Stimulated activated CD4-positive, alpha-beta T cell treated with anti-CD3 and anti-CD28 coated beads, Interleukin-1b, Interleukin-23, amount 100 ng/mL, for 24 hours (primary cell): ENCODE measurements at places on chromosomes 12 and 14.

DNA sequence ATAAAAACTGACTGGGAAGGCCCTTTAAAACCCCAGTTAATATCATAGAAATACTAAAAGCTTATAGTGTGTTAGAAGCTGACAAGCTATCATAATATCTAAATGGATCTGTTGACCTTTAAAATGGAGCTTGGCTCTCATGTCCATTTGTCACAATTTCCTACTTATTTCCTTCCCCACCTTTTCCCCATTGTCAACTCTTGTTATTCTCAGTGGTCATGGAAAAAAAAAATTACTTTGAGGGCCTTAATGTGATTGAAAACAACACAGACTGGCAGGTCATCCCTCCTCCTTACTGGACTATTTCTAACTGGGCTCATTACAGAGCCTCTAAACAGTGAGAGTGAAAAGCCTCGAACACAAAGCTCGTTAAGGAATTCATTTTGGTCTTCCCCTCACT is 13.7 kb upstream of the WNK1 start:
- DNase-seq, result no peak

- no peak for DNase-seq
These were observed 61.2 kb upstream of the DIO3 start for GRCh38 chr14:101500061-101500460.

GRCh38 chr12:72277415-72277814 is 5.2 kb downstream of the TRHDE start:
- no peak for DNase-seq

- DNase-seq, result no peak
These were observed 31.2 kb downstream of the SUPT16H start for GRCh38 chr14:21352587-21352986.

- no peak for DNase-seq
These were observed 280.3 kb downstream of the ADAMTS20 start for GRCh38 chr12:43271659-43272058.

- peak; percentile 57 for DNase-seq
These were observed at the start of the genes KLHL42 and MANSC4 for GRCh38 chr12:27779920-27780611. Gene KLHL42 (plus strand): TSS chr12:27780233. CDS start chr12:27780331, 98 bp downstream. Gene MANSC4 (minus strand): TSS chr12:27780236. CDS start chr12:27771276, 8,960 bp downstream.

DNA sequence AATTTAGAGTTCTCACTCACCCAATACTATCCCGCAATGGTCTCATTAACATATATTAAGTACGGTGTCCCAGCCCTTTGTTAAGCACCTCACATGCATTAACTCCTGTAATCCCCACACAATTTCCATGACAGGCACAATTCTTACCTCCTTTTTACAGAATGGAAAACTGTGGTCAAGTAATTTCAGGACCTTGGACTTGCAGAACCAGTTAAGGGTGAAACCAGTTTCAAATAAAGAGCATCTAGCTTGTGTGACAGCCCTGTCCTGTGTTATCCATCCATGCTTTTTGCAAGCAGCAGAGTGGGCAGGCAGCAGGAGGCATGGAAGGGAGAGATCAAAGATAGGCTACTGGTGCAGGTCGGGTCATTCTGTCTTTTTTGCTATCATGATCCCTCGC is 470.8 kb downstream of the NELL2 start:
- DNase-seq, result no peak

DNA sequence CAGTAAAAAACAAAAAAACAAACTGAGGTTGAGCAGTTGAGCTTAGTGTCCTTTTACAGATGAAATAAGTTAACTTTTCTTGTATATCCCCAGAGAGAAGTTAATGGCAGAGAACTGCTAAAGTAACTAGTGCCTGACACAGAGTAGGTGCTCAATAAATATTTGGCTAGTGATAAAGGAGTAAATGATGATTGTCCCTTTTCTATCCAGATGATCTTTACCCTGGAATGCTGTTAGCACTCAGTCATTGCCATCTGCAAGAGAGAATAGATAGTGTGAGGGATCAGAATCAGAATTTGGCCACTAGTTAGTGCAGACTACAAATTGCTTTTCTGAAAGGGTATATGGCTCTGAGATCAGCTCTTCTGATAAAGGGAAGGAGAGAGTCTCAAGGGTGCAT is 21.6 kb downstream of the VEZT start:
- no peak for DNase-seq

DNA sequence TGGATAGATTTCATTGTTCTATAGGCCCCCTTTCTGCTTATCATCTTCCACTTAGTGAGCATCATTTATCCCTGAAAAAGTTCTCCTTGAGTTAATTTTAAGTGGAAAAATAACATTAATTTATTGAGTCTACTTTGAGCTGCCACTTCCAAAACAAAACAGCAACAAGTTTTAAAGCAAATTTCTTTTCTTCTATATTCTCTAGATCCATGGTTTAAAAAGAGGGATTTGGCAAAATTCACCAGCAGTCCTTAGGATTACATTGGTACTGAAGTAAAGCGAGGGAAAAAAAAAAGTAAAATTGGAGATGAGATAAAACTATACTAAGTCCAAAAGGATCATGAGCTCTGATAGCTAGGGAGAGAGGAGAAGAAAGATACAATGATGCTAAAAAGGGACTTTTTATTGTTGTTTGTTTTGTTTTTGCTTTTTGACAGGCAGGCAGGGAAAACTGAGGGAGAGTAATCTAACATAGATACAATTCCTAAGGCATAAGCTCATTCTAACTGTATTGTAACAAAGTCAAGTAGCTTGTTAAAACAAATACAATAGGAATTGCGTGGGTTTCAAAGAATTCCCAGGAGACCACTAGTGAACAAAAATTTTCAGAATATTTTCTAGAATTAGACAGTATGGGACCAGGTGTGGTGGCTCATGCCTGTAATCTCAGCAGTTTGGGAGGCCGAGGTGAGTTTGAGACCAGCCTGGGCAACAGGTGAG is 19.2 kb upstream of the PLEKHA5 start:
- no peak for DNase-seq

DNA sequence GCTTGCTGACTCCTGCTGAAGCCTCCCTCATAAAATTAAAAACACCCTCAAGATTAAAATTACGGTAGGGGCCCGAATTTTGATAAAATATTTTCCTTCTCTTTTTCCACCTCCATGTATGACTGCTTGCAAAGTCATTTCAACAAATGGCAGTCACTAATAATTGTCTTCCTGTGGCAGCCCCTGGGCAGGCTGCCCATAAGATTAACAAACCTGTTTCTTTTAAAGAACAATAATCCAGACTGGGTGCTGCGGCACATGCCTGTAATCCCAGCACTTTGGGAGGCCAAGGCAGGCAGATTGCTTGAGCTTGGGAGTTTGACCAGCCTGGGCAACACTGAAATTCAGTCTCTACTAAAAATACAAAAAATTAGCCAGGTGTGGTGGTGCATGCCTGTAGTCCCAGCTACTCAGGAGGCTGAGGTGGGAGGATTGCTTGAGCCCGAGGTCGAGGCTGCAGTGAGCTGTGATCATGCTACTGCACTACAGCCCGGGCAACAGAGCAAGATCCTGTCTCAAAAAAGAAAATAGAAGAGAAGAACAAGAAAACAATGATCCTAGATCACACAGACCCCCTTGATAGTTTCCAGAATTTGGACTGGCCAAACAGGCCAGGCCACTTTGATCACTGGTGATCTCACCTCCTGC is 8.7 kb downstream of the SAV1 start:
- DNase-seq, result no peak

DNA sequence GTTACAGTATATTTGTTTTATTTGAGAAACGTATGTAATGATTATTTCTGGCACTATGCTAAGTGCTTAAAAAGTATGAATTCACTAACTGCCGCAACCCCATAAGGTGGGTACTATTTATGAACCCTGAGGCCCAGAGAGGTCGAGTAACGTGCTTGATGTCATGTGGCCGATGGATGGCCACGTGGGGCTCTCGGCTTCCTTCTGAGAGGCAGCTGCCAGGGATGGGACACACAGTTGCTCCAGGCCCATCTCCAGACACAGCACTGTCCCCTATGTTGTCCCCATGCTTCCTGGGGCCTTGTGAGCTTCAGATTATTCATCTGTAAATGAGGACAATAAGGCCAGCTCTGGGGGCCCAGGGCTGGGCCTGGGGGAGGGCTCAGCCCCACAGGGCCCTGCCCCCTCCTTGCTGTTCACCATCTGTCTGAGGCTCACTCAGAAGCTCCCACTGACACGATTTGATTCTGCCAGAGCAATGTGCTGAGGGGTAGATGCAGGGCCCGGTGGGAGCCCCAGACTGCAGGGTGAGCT is 115.0 kb downstream of the CALM1 start:
- no peak for DNase-seq

- DNase-seq, result no peak
These were observed 40.6 kb downstream of the EP400 start for GRCh38 chr12:131990066-131990979.

- DNase-seq, result no peak
These were observed 6.0 kb downstream of the VPS37B start for GRCh38 chr12:122889761-122890520.

- DNase-seq, result no peak
These were observed 15.8 kb downstream of the VDR start for GRCh38 chr12:47889040-47889439.

- DNase-seq, result peak; percentile 49
These were observed 194.9 kb upstream of the OR4E1 start for GRCh38 chr14:21868442-21869046.

GRCh38 chr12:88570103-88570502 is 10.2 kb downstream of the KITLG start:
- DNase-seq, result no peak

- no peak for DNase-seq
These were observed 23.5 kb downstream of the RPS6KA5 start for GRCh38 chr14:91036741-91037469.

DNA sequence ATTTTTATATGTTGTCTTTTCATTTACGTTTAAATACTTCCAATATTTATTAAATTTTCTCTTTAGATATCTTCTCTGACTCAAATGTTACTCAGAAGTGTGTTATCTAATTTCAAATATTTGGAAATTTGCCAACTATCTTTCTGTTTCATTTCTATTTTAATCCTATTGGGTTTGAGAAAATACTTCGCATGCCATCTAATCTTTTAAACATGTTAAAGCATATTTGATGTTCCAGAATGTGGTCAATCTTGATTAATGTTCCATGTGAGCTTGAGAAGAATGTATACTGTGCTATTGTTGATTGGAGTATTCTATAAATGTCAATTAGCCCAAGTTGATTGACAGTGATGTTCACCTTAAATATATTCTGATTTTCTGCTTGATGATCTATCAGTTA is 11.9 kb upstream of the DCN start:
- DNase-seq, result no peak

DNA sequence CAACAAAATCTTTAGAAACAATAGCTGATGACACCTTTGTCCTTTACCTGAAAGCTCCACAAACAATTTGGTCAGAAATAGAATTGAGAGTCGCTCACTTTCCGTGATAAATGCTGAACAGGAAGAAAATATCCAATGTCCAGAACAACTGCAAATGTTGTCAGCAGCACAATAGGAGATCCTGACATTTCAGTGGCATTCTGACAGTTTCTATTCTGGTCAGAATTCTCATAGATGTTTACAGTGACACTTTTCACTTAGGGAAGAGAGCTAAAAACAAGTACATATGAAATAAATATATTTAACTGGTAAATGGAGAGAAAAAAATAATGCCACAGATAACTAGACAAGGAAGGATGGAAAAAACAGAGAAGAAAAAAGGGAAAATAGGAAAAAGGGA is 39.1 kb downstream of the MAGOHB start:
- no peak for DNase-seq

DNA sequence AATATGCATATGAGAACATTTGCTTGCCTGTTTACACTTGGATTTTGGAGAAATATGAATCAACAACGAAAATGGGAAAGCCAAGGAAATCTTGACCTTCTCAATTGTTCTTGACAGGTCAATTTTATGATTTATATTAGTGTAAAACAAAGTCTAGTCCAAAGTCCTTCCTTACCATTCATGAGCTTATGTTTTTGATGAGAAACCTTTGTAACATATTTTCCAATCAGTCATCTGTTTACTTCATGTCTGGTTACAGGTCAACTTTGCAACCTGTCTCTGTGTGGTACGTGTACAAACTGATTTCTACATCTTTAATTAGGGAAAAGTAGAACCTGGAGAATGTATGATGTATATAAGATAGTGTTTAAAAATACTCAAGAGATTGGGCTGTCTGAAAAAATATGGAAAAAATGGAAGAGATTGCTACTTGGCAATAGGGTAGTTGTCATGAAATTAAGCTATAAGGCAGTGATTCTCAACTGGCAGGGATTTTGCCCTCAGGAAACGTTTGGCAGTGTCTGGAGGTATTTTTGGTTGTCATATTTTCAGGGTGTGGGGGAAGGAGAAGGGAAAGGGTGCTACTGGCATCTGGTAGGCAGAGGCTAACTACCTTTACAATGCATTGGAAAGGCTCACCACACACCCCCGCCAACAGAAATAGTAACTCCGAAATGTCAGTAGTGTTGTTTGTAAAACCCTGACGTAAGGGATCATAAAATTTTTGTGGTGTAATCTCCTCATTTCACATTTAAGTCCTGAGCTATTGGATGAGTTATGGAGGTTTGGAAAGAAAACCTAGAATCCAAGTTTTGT is 110.4 kb upstream of the PTPRB start:
- no peak for DNase-seq

DNA sequence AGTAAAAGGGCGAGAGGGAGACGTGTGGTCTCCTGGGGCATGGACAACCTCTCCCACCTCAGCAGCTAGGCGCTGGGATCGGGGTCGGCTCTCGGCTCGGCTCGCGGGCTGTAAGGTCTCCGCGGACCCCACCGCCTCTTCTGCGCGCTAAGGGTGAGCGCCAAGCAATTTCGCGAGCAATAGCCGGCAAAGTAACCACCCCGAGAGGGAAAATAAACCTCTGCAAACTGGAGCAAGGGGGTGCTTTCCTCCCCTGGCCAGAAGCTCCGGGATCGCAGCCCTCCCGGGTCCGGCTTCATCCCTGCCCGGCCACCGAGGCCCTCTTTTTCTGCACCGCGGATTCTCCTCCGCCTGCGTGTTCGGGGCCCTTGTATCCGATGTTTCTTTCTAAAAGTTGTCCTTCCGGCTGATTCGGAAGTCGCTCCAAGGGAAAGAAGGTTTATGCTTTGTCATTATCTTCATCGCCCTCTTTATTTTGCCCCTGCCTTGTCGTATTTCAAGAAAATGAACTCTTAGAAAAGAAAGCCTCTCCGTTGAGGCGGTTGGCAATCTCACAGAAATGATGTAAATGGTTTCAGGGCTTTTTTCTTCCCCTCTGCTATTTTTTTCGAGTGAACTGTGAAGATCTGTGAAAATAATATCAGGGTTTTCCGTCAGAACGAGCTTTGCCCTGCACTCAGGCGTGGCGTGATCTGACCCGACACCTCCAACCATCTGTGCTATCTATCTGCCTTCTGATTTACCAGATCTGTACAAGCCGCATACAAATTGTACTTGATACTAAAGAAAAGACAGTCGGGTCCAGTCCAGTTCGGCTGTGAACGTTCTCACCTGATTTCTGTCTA is 1.7 kb upstream of the SIX6 start:
- no peak for DNase-seq

- DNase-seq, result no peak
These were observed 1655.3 kb upstream of the FLRT2 start for GRCh38 chr14:83874662-83875061.
